ENCODE measurements at places on chromosomes 13 and 19.

GRCh38 chr13:94239135-94239534 is 240.3 kb downstream of the DCT start:
- DNase-seq: no peak

DNA sequence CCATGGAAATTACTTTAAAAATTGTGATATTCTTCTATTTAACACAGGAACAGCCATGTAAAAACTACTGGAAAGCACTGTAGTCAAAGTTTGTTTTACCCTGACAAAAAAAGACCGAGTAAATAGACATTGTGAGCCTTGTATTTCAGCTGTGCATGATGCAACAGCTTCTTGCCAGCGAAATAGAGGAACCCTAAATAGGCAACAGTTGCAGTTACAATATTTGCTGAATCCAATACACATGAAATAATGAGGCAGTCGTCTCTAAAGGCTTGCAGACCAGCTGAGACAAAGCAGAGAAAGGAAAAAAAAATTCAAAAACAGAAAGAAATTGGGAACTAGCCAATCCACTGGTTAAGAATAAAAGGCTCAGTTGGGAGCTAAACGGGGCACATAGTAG is 1001.1 kb downstream of the OLFM4 start:
- DNase-seq: no peak

DNA sequence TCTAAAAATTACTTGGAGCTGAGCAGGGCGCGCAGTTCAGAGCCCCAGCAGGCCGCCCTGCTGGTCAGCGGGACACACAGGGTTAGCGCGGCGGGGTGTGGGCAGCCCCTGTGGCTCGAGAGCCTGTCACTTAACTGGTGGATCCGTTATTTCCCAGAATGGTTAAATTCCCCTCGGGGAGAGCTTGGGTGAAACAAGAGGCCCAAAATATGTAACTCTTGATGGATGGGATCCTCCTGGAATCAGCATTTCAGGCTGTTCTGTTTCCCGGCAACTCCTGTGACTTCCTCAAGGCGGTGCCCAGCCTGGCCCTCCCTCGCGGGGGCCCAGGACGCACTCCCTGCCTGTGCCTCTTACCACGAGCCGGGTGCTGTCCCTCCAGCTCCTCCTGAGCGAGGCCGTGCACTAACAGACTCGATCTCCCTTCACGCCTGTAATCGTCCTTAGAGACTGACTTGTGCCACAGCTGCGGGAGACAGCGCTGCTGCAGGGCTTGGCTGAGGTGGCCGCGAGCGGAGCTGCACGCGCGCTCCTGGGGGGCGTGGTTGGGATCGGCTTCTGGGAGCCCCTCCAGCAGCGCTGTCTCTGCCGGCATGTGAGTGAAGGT is 9.7 kb downstream of the PTBP1 start:
- DNase-seq: no peak

- no peak for DNase-seq
These were observed 21.2 kb downstream of the DEDD2 start for GRCh38 chr19:42196011-42197001.

GRCh38 chr13:94280845-94281244 is 198.6 kb downstream of the DCT start:
- DNase-seq: no peak

- no peak for DNase-seq
These were observed 65.8 kb downstream of the FREM2 start for GRCh38 chr13:38752686-38753085.

GRCh38 chr19:48836089-48837017 is at the start of gene HSD17B14:
Gene HSD17B14 (minus strand): TSS chr19:48836491. CDS start chr19:48836411, 80 bp downstream.
- peak; percentile 61 for DNase-seq

GRCh38 chr13:111597191-111597611 is 276.8 kb downstream of the TEX29 start:
- DNase-seq: no peak

GRCh38 chr19:39362682-39363657 is 20.7 kb downstream of the SAMD4B start:
- no peak for DNase-seq

DNA sequence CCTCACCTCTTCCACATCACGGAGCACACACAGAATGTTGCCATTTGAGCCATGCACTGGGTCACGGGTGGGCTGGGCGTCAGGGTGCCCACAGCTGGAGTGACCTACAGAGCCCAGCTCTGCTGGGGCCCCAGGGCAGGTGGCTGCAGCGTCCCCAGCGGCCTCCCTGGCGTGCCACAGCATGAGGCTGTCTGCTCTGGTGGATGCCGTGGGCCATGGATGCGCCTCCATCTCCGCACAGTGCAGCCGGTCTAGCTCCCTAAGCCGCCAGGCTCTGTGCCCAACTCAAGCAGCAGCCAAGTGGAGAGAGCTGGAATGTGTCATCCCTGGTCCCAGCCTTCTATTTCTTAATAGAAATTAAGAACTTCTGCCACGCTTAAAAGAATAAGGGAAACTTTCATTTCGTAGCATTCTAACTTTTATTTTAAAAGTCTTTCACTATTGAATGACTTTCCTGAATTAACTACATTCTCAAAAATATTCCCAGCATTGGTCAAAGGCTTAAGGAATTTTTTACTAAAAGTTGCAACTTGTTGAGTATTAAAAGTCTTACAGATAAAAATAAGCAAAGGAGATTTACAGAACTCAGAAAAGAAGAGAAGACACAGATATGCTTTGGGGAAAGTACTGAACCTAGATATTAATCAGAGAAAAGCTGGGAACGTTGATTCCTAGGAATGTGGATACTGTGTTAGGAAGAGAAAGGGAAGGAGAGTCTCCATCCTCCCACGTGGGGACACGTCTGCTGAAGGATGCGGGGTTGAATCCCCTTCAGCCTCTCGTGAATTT is 59.3 kb downstream of the ATP11A start:
- DNase-seq: no peak

DNA sequence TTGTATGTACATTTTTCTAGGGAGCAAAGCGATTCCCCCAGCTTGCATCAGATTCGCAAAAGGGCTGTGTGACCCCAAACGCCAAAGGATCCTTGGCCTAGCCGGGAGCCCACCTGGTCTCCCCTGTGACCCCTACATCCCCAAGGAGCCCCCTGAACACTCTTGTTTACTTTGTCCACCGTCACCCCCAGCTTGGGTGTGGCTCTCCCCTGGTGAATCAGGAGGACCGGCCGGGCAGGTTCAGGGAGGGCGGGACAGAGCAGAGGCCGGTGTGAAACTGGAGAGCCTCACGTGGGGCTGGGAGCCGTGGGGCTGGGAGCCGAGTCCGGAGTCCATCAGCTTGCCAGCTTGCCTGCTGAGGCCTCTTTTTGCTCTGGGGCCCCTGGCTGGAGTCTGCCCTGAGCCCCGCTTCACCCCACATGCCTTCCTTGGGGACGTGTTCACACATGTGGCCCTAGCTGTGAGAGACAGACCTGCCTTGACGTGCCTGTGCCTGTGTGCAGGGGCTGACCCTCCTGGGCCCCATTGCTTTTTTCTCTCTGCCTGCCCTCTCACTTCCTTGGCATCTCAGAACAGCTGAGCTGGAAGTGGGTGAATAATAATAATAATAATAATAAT is 2.0 kb downstream of the ITPKC start:
- no peak for DNase-seq

- DNase-seq: no peak
These were observed 965 bp upstream of the EIF3G start for GRCh38 chr19:10120538-10121189.

- no peak for DNase-seq
These were observed 213.7 kb downstream of the SLITRK5 start for GRCh38 chr13:87884884-87885283.

GRCh38 chr13:66675620-66676019 is 554.5 kb downstream of the PCDH9 start:
- no peak for DNase-seq

DNA sequence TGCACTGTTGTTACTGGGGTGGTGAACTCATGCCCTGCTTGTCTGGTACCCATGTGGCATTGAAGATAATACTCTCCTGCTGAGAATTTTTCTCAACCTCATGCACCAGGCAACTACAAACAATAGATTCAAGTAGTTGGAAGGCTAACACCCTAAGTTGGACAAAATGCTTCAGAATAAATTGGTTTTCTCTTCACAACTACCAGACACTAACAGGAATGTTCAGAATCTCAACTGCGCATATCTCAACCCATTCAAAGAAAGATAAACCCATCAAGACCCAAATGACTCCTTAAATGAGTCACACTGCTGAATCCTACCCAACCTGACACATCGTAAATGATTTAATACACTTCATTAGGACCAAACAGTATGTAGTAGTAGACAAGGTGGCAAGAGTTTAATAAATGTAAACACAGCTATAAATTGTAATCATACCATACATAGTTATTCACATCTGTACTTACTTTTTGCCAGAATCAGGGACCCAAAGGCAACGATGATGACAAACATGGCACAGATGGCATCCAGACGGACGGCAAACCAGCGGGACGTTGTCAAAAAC is 227.4 kb downstream of the ABCC4 start:
- no peak for DNase-seq

- no peak for DNase-seq
These were observed 291.9 kb downstream of the NDFIP2 start for GRCh38 chr13:79772811-79773210.
